ENCODE measurements at places on chromosomes 2 and 18. TPM values are rescaled to one million over a fixed set of nuclear protein-coding genes. Genes with fewer than 3 reads are reported as not detected.

- DNase-seq, result no peak
Measured at GRCh38 chr2:196238836-196239380, 67.5 kb upstream of the STK17B start.

- no peak for DNase-seq
Measured at GRCh38 chr2:221347471-221347870, 224.6 kb downstream of the EPHA4 start.

ERFE gene
- total RNA-seq, result 6.8 TPM

GRCh38 chr2:45929674-45930395, 278.4 kb downstream of the PRKCE start:
- DNase-seq, result no peak

- no peak for DNase-seq
Measured at GRCh38 chr2:181578829-181579228, 78.1 kb downstream of the CERKL start.
